Body of pancreas (tissue), 4 donors: ENCODE measurements at places on chromosomes 2 and 18. TPM values are rescaled to one million over a fixed set of nuclear protein-coding genes. Genes with fewer than 3 reads are reported as not detected.

GCA gene
- total RNA-seq: 15.2 TPM

KLHL14 gene
- total RNA-seq: not detected

TMEM178A gene
- 7.8 TPM for total RNA-seq

NAT8 gene
- not detected for total RNA-seq

ST8SIA5 gene
- under 0.01 TPM for total RNA-seq

RNF152 gene
- total RNA-seq: 11.5 TPM

SH3BP4 gene
- 71.9 TPM for total RNA-seq

REG3G gene
- total RNA-seq: 171 TPM

MLPH gene
- 30.3 TPM for total RNA-seq

KCNE4 gene
- total RNA-seq: 3.9 TPM

AUP1 gene
- total RNA-seq: 82.5 TPM

IL36A gene
- not detected for total RNA-seq

MAP2 gene
- total RNA-seq: 14.2 TPM

NRP2 gene
- 7.6 TPM for total RNA-seq

ANKRD30B gene
- 5.9 TPM for total RNA-seq

GRCh38 chr2:30744823-30745222 is 62.4 kb downstream of the CAPN13 start:
- no peak for DNase-seq

DNA sequence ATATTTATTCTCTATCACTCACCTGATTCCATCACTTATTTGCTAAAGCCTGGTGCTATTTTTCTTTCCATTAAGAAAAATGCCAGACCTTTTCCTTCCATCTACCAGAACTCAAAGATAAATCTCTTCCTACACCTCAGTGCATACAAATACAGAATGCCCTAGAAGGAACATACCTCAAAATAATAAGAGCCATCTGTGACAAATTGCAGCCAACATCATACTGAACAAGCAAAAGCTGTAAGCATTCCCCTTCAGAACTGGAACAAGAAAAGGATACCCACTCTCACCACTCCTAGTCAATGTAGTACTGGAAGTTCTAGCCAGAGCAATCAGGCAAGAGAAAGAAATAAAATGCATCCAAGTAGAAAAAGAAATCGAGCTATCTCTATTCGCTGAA is 315.9 kb upstream of the UBE2E3 start:
- no peak for DNase-seq

DNA sequence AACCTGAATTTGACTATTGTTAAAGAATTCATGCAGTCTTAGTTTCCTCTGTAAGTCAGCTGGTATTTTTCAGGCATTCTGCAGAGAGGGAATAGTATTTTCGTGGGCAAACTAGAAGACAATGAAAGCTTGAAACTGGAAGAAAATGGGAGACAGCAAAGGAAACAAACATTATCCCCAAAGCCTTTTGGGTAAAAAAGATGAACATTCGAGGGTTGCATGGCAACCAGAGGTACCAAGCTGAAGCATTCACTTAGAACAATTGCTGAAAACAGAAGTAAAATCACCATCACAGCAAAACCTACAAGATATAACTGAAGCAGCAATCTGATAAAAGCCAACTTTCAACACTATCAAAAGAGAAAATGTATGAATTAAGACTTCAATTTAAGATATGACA is 233.7 kb downstream of the SCG2 start:
- no peak for DNase-seq

GRCh38 chr2:207616185-207616584 is 9.0 kb downstream of the METTL21A start:
- DNase-seq: no peak

GRCh38 chr2:220226546-220226945 is 599.1 kb downstream of the SLC4A3 start:
- no peak for DNase-seq

DNA sequence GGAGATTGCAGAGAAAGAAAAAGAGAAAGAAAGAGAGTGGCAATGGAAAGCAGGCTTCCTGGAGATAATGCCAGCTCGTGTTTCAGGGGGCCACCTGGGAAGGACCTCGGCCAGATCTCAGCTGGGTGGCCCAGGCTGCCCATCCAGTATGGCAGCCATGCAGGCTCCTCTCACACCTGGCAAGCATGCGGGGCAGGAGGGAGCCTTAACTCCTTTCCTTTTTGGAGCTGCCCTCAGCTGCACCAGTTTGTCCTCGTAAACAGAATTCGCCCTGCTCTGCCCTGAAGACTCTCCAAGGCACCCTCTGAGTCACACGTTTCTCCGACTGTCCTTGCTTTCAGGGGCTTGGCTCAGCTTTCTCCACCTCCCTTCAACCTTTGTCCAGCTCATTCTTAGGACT is 59.5 kb upstream of the IGFBP5 start:
- no peak for DNase-seq

- peak; percentile 30 for DNase-seq
Measured at GRCh38 chr18:37322492-37323035, 243.0 kb downstream of the CELF4 start.

GRCh38 chr2:238985041-238985729 is 137.3 kb downstream of the TWIST2 start:
- no peak for DNase-seq

DNA sequence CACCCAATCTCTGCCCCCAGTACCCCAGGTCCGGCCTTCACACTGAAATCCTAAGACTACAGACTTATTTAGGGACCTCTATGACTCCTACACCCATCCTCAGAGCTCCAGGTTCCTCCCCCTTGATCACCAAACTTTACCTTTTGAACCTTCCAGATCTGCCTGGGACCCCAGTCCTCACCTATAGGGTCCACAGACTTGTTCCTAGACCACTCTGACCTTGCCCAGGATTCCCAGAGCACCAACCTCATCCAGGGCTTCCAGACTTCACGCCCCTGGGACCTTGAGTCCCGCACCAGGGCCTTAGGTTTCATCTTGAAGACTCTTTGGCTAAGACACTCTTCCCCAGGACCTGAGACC is 462 bp downstream of the CHCHD5 start:
- no peak for DNase-seq

GRCh38 chr2:237967463-237967951 is 693 bp downstream of the UBE2F start:
- peak; percentile 33 for DNase-seq

DNA sequence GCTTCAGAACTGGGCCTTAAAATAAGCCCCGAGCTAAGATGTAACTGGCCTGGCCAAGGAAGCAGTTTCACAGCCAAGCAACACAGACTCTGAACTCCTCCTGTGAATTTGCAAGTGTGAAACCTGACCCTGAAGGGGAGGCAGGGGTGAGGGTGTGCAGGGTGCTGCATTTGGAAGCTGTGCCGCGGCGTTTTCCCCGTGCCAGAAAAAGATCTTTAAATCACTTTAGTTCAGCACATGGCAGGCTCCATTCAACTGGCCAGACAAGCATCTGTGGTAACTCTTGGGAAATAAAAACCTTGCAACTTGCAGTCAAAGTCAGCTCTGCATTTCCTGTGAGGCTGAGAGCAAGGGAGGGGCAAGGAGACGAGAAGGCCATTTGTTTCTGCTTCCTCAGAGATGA is 209.3 kb upstream of the SOX11 start:
- no peak for DNase-seq

- DNase-seq: no peak
Measured at GRCh38 chr2:4533806-4534205, 830.4 kb downstream of the DCDC2C start.

DNA sequence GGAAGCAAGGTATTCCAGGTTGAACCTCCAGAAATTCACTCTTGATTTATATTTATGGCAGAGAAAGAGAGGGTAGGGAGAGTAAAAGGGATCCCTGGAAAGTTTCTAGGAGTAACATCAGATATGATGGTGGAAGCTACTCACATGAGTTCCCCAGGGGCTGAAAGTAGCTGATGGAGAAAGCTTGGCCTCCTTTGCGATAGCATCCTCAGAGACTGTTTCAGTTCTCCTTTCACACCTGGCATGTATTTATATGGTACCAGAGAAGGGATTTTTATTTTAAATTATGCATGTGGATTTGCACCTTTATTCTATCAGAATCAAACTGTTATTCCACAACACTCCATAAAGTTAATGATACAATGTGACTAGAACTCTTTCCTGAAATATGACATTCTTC is 126.3 kb upstream of the OSR1 start:
- DNase-seq: no peak

DNA sequence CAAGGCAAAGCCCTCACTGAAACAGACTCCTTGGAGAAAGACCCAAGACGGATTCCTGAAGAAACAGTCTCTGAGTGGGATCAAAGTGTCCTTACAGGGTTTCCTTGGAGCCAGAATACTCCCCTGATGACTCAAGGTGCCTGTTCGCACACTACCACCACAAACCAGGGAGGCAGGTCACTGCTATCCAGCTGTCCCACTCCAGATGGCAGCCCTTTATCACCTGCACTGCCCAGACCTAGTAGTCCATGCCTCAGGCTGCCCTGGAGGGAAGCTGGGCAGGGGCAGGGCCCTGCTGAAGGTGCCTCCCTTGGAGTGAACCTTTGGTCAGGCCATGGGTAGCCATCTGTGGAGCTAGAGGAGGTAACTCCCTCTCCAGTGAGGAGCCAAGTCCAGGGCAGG is 34.1 kb downstream of the TRABD2A start:
- no peak for DNase-seq

DNA sequence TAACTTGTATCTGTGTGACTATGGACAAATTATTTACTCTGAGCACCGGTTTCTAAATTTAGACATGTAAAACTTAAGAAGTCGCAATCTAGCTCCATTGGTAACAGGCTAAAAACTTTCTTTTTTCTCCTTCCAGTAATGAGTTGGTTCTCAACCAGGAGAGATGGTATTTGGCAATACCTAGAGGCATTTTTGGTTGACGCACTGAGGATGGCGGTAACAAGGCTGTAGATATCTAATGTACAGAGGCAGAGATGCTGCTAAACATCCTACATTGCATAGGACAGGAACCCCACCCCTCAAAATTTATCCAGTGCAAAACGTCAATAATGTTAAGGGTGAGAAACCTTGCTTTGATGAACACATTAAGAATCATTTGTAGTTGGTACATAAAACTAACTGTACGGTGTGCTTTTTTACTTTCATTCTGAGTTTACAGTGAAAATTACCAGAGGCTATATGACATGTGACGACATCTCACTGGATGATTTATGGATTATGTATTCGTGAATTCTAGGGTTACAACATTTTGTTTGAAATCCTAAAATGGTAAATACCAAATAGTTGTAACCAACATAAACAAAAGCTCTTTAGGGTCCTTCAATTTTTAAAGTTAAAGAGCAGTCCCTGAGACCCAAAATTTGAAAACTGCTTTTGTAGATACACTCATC is 91.3 kb downstream of the TLK1 start:
- no peak for DNase-seq

DNA sequence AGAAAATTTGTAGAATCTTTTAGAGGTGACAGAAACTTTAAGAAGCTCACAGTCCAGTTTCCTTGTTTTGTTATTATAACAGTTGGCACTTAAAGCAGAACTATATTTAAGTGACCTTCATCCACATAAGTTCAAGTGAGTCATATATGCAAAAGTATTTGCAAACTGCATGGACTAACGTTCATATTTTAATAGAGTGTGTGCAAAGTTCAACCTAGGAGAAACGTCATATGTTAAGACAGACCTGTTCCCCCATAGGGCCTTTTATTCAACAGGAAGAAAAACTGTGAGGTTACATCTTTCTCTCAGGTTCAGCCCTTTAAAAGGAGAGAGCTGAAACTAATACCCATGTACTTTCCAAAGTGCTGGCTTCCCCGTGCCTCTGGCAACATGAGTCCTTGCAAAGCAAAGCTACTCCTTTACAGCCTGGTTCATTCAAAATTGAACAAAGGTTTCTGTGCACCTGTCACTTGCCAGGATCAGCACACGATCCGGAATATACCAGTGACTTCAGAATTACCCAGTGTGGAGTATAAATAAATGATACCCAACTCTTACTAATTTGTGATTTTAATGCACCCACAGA is 280.0 kb upstream of the RAB12 start:
- no peak for DNase-seq

GRCh38 chr18:13574355-13574754 is 152.0 kb downstream of the FAM210A start:
- no peak for DNase-seq

GRCh38 chr2:178449700-178450523 is 1.1 kb downstream of the PRKRA start:
- DNase-seq: peak; percentile 22

- no peak for DNase-seq
Measured at GRCh38 chr2:201597397-201597796, 45.9 kb downstream of the TMEM237 start.

GRCh38 chr2:86596118-86596517 is 27.5 kb downstream of the RNF103 start:
- no peak for DNase-seq

DNA sequence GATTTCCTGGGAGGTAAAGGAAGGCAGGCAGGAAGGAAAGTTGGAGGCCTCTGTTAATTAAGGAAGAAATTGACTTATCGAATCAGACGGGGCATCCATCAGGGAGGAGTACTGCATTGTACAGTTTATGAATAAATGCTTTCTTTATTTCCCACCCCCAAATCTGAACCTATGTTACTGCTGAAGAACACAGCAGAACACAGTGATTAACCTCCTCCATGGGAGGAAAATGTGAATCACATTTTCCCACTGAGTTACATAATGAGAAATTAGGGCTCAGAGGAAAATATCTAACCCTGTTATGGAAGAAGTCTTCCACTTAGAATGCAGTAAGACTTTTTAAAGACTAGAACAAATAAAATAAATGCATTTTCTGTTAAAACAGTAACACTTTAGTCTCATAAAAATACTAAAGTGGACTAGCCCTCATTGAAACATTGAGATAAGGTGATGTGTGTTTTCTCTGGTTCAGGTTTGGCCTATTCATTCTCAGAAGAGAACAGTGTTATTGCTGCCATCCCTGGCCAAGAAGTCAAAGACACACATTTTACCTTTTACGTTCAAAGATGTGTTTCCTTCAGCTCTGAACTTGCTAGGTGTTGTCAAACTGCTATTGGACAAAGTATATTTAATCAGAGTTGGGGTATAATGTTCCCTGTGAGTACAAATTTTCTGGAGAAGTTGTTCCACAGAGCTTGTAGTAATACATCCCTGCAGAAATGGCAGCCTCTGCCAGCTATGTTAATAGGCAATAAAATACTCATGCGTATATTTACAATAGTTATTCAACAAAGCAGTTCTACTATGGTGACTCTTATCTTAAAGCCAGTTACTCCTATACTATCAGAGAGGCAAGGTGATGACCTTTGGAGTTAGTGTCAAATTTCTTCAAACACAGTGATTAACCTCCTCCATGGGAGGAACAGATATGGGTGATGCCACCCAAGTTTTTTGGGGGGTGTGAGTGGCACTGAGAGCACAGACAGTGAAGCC is 11.1 kb downstream of the DNAH6 start:
- no peak for DNase-seq

DNA sequence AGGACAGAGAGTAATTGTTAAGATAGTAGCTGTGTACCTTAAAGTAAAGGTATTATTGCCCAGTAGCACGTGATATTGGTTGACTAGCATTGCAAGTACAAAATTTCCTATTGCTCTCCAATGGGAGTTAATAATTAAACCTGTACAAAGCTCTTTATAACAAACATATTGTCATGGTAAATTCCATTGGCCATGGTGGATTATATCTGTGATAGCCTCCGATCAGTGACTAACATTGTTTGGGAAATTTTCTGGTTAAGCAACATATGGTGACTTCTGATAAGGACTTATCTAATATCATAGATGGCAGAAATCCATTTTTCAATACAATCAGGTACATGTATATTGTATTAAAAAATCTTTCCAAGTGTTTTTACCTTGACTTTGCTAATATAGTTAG is 360.8 kb downstream of the DCC start:
- no peak for DNase-seq

GRCh38 chr2:150931451-150931850 is 330.2 kb downstream of the RBM43 start:
- DNase-seq: no peak

GRCh38 chr2:68089961-68090360 is 27.2 kb upstream of the C1D start:
- DNase-seq: no peak
